ENCODE measurements at places on chromosomes 6 and 20. TPM values are rescaled to one million over a fixed set of nuclear protein-coding genes. Genes with fewer than 3 reads are reported as not detected.

CD2AP gene
- total RNA-seq, result 20.2 TPM

CCM2L gene
- total RNA-seq, result 4.8 TPM

GRCh38 chr6:141265756-141266623 is 866.7 kb upstream of the GJE1 start:
- DNase-seq, result no peak

DNA sequence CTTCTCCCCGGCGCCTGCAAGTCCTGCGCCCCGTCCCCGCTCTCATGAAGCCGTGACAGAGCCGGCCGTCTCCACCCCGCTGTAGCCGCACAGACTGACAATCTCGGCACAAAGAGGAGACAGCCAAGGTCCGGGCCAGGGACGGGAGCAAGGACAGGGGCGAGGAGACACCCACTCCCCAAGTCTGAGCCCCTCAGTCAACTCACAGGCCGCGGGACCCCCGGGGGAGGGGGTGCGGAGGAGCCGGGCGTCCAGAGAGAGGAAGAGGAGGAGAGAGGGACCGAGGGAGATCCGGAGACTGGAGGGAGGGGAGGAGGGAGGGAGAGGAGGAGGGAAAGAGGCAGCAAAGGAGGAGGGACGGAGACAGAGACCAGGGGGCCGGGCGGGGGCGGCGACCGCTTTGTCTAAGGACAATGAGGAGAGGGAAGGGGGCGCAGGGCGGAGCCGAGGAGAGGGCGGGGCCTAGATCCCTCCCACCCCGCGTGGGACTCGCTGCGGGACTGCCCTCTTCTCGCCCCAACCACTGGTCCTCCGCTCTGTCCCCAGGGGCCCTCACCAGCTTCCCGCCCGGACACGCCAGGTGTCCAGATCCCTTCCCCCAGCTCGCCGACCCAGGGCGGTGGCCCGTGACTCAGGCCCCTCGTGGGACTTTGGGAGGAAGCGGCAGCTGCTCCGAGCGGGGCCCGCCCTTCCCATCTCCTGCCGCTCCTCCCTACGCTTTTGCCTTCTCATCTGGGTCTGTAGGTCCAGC is 638 bp upstream of the PPP1R18 start:
- DNase-seq, result peak; percentile 54

- no peak for DNase-seq
Measured at GRCh38 chr20:58752565-58752964, 60.0 kb downstream of the NPEPL1 start.

DNA sequence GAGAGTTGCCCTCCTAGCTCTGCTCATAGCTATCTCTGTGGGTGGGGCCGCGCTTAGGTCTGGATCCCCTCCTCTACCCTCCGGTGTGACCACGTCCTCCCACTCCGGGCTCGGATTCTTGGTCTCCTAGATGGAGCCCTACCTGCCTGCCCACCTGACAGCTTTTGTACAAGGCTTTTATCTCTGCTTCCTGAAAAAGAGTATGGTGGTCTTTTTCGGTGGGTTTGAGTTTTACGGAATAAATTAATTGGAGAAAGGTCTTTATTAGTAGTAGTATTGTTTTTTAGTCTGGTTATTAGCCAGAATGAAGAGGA is 773 bp downstream of the SMAP1 start:
- peak; percentile 57 for DNase-seq

DNA sequence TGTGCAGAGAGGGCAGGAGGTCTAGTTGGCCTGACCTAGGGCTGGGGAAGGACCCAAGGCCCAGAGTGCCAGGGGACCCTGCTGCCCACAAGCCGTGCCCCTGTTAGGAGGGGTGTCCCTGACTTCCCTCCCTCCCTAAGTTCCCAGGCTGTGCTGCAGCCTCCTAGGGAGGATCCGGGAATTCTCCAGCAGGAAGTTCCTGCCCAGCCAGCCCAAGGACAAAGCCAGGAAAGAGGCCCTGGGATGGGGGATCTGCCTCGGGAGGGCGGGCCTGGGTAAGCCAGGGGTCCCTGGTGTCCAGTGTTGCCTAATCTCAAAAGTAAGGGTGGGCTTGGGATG is 9.3 kb upstream of the BAK1 start:
- DNase-seq, result no peak

GRCh38 chr6:78639111-78640110 is 227.9 kb upstream of the IRAK1BP1 start:
- no peak for DNase-seq

FNDC1 gene
- total RNA-seq, result 1.7 TPM

Measured in cerebellum (tissue), 4 donors.